ENCODE measurements at places on chromosomes 4 and X.
A peak's percentile ranks its signal among the peaks of the same experiment; 100 is the strongest.

DNA sequence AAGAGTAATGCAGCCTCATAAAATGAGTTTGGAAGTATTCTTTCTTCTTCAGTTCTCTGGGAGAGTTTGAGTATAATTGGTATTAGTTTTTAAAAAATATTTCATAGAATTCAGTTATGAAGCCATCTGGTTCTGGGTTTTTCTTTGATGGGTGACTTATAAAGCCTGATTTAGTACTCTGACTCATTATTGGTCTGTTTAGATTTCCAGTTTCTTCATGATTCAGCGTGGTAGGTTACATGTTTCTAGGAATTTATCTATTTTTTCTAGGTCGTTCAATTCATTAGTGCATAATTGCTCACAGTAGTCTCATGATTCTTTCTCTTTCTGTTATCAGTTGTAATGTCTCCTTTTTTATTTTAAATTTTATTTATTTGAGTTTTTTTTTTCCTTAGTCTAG, 111.2 kb downstream of the CEP44 start:
- DNase-seq = peak; percentile 63

GRCh38 chr4:22900876-22901275, 208.1 kb downstream of the GBA3 start:
- no peak for DNase-seq

DNA sequence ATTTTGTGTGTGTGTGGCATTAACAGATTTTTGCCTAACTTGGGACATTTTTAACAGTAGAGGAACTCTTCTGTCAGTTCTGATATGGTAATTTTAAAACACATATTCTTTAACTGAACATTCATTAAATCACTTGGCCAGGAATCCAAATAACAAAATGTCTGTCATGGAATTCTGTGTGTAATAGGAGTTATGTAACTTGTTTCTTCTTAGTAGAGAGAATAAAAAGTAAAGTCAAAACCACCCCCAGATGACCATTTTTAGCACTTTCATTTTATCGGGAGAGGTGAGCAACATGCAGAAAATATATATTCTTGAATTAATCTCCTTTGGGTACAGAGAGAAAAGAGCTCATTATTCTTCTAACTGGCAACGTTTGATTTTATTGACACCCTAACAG, 1740.3 kb downstream of the STIM2 start:
- DNase-seq = no peak

DNA sequence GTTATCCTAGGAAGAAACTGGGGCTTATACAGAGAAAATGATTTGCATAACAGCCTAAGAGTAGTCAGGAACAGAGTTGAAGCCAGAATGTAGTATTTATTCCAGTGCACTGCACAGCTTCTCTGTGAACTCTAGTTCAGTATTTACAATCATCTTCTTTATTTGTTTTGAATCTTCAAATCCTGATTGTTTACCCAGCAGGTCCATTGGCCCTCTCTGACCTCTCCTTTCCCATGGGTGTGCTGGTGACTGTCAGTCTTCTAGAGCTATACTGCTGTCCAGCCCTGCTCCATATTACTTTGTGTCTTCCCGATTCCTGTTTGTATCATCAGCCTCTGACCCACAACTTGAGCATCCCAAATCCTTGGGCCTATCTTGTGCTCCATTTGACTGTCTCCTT, 301.9 kb upstream of the HS3ST1 start:
- no peak for DNase-seq

- no peak for DNase-seq
These were observed 227.8 kb downstream of the ADGRL3 start for GRCh38 chr4:61427818-61428495.

GRCh38 chr4:152104901-152105357, 344.1 kb upstream of the GATB start:
- peak; percentile 6 for DNase-seq

- no peak for DNase-seq
These were observed 8.2 kb downstream of the DIAPH2 start for GRCh38 chrX:96692890-96693289.

DNA sequence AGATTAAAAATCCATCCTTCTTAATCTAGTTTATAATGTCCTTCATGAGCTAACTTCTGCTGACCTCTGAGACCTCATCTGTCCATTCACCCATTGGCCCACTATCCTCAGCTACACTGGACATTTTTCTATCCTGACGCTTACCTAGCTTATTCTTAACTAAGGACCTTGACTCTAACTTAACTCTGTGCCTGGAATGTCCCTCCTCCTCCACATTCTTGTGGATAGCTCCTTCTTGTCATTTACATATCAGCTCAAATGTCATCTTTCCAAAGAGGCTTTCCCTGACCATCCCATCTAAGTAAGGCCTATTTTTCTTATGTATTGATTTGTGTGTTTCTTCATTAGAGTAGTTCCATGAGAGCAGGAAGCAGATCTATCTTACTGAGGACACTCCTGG, 54.7 kb downstream of the ATXN3L start:
- DNase-seq = no peak

DNA sequence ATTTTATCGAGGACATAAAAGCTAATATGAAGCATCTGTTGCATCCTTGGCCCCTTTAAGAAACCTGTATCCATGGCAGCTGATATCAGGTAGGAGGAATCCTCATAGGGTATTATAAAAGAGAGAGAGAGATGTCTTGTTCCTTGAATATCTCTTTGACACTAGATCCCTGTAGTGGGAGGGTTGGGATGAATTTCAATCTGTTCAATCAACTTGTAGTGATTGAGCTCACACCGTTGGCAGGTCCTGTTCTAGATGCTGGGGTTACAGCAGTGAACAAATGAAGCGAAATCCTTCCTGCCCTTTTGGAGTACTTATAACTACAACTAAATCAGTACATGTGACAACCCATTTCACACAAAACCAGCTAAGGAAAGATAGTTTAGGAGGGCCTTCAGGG, 35.3 kb upstream of the GATB start:
- no peak for DNase-seq

DNA sequence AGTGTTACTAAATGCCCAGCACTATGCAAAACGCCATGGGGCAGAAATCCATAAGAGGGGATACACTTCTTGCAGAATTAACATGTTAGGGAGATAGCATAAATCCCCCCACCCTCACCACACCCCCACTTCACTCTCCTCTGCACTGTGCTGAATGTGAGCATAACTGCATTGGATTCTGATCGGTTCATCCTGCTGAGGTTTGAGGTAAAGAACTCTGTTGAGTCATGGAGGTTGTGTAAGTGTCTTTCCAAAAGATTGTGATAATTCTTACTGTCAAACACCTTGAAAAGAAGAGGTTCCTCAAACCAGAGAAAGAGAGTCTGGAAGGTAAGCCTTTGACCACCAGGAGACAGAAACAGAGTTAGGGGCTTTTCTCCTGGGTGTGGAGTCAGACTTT, 43.6 kb downstream of the RBM47 start:
- DNase-seq = peak; percentile 27
